ENCODE measurements at places on chromosomes 12 and 14.

GRCh38 chr12:1872001-1872400 is 46.5 kb downstream of the CACNA2D4 start:
- H3K27ac ChIP-seq: no peak overlapping the region
- H3K36me3 ChIP-seq: no peaks in the 10 kb centered on the region
- no peaks in the 10 kb centered on the region for H3K4me1 ChIP-seq

DNA sequence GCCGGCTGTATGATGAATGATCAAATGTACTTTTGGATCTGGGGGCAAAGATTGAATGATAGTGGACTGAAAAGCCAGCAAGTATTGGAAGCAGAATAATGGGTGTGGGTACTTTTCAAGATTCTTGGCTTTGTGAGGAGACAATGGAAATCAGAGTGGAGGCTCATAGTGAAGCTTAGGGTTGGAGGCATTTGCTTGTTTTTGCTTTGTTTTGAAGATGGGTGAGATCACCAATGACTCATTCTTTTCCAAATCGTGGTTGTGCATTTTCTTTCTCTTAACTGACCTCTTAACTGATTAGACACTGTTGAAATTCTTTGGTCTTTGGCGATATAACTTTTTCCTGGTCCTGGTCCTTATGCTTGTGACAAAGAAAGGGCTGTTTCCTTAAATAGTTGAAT is 54.4 kb downstream of the PELI2 start:
- no peak overlapping the region for H3K4me3 ChIP-seq
- no peak for DNase-seq
- no peaks in the 10 kb centered on the region for H3K4me1 ChIP-seq
- H3K27ac ChIP-seq: no peak overlapping the region
- no peaks in the 10 kb centered on the region for H3K36me3 ChIP-seq

- H3K4me1 ChIP-seq: no peaks in the 10 kb centered on the region
- no peak for DNase-seq
- no peaks in the 10 kb centered on the region for H3K36me3 ChIP-seq
- H3K27me3 ChIP-seq: no peaks in the 10 kb centered on the region
Observed at GRCh38 chr14:91170504-91171121, 56.7 kb downstream of the DGLUCY start.

DNA sequence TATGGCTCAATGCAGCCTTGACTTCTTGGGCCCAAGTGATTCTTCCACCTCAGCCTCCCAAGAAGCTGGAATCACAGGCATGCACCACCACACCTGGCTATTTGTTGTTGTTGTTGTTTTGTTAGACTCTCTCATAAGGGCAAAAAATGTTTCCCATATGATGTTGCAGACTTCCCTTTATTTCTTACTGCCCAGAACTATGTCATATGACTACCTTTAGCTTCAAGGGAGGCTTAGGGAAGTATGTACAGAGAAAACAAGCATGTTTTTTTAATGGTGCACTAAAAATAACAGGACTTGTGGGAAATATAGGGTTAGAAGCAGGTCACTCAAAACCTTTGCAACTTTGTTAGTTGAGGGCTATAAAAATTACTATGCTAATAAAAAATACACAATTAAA is 4.3 kb upstream of the GPR19 start:
- DNase-seq: no peak
- H3K4me1 ChIP-seq: peaks cover 33% of the 10 kb centered on the region
- no peak overlapping the region for H3K4me3 ChIP-seq
- H3K36me3 ChIP-seq: no peaks in the 10 kb centered on the region
- no peak overlapping the region for H3K27ac ChIP-seq

DNA sequence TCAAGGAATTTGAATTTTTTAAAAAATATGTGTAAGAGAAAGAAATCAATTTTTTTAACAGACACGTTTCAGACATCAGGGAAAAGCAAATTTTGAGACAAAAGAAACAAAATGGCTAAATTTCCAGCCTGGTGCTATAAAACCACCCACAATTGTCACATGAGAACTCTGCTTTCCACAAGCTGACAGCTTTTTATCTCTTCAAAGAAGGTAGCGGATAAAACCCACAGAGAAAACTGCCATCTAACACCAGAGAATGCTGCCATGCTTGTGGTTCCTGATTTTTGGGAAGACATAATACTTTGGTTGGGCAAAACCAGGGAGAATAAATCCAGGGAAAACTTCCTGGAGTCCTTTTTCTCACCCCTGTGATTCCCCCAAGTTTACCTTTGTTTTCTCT is 10.3 kb upstream of the ITPR2 start:
- H3K36me3 ChIP-seq: no peaks in the 10 kb centered on the region
- no peaks in the 10 kb centered on the region for H3K27me3 ChIP-seq
- H3K4me1 ChIP-seq: peaks cover 4% of the 10 kb centered on the region
- no peak for DNase-seq

DNA sequence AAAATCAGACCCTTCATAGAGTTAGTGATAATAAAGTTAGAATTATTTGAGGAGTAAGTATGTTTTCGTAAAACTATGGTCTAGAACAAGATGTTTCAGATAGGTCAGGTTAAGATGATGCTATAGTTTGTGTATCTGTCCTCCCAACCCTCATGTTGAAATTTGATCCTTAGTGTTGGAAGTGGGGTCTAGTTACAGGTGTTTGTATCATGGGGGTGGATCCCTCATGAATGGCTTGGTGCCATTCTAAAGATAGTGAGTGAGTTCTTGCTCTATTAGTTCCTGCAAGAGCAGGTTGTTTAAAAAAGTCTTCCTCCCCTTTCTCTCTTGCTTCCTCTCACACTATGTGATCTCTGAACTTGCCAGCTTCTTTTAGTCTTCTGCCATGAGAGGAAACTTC is 707.3 kb upstream of the FOXG1 start:
- H3K27me3 ChIP-seq: no peaks in the 10 kb centered on the region
- H3K4me3 ChIP-seq: no peak overlapping the region
- H3K4me1 ChIP-seq: peaks cover 12% of the 10 kb centered on the region
- no peak overlapping the region for H3K27ac ChIP-seq

DNA sequence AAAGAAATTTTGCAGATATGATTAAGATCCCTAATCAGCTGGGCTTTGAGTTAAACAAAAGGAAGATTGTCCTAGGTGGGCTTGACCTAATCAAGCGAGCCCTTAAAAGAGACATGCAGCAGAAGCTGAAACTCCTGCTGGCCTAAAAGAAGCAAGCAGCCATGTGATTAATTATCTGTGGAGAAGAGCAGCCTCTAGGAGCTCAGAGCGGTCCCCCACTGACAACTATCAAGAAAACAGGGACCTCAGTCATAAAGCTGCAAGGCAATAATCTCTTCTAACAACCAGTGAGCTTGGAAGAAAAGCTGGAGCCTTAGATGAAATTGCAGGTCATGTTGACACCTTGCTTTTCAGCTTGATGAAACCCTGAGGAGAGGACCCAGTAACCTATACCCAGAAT is 288.9 kb upstream of the CLEC14A start:
- no peaks in the 10 kb centered on the region for H3K27me3 ChIP-seq
- no peak overlapping the region for H3K4me3 ChIP-seq
- no peaks in the 10 kb centered on the region for H3K36me3 ChIP-seq
- DNase-seq: no peak
- H3K27ac ChIP-seq: no peak overlapping the region

DNA sequence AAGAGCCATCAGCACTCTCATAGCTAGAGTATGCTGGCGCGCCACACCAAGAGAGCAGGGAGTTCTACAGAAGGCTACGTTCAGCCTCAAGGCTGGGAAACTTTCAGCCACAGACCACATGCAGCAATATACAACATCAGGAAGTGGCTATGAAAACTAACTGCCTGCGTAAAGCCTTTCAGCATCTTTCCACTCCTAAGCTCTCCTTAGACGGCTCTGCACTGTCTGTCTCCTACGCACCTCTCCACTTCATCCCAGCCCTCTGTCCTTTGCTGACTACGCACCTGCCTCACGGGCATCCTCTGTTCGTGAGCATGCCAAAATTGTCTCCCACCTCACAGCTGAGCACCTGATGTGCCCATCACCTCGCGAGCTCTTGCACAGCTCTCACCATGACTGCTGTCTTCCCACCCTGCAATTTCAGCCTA is 9.7 kb downstream of the MPHOSPH9 start:
- H3K4me3 ChIP-seq: no peak overlapping the region
- H3K27me3 ChIP-seq: no peaks in the 10 kb centered on the region
- H3K4me1 ChIP-seq: no peaks in the 10 kb centered on the region
